ENCODE measurements at places on chromosomes 13 and 19.
A peak's percentile ranks its signal among the peaks of the same experiment; 100 is the strongest.

- DNase-seq = no peak
Observed at GRCh38 chr13:20491926-20492435, 33.7 kb downstream of the CRYL1 start.

GRCh38 chr19:17125728-17126677, 50.4 kb downstream of the MYO9B start:
- DNase-seq = peak; percentile 85

DNA sequence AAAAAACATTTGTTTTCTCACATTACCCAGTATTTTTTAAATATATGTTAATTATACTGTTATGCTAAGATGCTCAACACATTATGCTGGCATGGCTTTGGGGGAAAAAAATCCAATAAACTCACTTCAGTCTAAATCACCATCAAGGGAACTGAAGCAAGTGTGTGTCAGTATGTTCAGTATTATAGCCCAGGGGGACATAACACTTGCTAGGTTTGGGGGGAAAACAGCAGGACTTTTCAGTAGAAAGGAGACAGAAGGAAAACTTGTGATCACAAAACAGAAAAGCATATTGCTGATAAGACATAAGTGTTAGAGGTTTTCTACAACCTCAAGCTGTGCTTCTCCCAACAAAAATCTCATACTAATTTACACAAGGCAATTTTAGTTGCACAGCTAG, 1759.9 kb upstream of the PCDH20 start:
- DNase-seq = no peak

- no peak for DNase-seq
Observed at GRCh38 chr13:31011901-31012654, 79.6 kb downstream of the TEX26 start.

DNA sequence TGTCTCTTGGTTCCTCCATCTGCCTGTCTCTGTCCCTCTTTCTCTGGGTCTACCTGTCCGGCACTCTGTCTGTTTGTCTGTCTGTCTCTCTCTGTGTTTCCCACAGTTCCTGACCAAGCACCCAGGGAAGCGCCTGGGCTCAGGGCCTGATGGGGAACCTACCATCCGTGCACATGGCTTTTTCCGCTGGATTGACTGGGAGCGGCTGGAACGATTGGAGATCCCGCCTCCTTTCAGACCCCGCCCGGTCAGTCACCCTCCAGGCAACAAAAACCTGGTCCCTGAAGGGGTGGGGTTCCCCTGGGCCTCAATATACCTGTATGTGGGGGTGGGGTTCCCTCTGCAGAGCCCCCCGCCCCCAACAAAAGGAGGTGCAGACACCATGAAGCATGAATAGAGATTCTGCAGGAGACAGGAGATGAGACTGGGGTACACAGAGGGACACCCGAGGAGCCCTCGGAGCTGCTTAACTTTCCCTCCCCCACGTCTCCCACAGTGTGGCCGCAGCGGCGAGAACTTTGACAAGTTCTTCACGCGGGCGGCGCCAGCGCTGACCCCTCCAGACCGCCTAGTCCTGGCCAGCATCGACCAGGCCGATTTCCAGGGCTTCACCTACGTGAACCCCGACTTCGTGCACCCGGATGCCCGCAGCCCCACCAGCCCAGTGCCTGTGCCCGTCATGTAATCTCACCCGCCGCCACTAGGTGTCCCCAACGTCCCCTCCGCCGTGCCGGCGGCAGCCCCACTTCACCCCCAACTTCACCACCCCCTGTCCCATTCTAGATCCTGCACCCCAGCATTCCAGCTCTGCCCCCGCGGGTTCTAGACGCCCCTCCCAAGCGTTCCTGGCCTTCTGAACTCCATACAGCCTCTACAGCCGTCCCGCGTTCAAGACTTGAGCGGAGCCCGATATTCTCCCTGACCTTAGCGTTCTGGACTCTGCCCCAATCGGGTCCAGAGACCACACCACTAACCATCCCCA, 2.6 kb upstream of the CACNG7 start:
- DNase-seq = peak; percentile 43

- peak; percentile 77 for DNase-seq
Observed at GRCh38 chr19:45645631-45646344, 6.6 kb upstream of the EML2 start.

- peak; percentile 42 for DNase-seq
Observed at GRCh38 chr19:2507109-2507508, 31.2 kb downstream of the GADD45B start.

DNA sequence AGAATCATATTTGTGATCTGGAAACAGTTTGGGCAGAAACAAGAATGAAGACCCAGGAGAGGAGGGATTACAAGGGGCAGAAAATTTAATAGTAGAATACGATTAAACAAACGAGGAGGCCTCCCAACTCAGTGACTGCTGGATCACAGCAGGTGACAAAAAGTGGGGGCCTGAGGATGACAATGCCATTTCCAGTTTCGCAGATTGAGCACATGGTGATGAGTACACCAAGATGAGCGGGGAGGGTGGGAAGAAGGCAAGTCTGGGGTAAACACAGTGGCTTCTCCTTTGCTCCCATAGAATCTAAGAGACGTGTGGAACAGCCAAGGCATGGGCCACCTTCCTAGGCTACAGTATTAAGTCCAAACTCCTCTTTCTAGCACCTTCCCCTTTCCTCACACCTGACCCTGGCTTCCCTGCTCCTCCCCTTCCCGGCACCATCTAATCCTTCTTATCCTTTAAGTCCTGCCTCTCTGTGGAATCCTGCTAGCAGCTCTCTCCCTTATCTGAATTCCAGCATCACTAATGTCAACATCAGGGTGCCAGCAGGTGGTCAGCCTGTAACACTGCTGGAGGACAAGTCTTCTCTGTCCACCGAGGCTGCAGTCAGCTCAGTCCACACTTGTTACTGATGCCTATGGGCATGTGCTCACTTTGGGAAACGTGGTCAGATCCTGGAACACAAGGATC, 13.5 kb downstream of the ATP7B start:
- no peak for DNase-seq

DNA sequence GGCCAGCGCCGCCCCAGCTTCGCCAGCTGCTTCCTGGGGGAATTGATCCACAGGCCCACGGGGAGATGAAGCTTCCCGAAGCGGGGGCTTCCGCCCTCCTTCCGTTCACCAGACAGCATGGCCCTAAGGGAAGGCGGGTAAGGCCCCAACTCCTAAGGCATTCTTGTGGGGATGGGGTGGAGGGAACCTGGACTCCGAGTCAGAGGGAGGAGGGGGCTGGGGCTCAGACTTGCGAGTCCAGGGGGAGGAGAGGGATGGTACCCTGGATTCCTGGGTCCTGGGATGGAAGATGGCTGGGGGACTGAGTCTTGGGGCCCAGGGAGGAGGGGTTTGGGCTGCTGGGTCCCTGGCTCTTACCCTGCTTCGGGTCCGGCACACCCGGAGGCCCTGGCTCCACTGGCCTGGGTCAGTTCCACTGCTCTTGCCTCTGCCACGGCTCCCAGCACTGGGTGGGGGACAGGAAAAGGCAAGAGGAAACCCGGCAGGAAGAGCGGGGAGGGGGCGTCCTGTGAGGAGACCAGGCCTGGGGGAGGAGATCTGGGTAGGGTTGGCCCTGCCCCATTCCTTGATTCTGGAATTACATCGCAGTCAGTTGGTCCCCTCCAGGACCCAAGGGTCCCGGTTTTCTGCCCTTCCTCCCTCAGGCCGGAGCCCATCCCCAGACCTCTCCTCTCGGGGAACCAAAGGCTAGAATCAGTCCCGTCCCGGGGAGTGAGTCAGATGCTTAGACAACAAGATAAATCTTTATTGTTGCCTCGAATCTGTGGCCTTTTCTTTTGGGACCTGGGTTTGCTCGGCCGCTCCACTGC, at the start of gene RASIP1:
TSS of gene RASIP1 (minus strand) at position 447 of the 809 bp plus-strand sequence. CDS start at position 119, 328 bp downstream.
- DNase-seq = no peak

DNA sequence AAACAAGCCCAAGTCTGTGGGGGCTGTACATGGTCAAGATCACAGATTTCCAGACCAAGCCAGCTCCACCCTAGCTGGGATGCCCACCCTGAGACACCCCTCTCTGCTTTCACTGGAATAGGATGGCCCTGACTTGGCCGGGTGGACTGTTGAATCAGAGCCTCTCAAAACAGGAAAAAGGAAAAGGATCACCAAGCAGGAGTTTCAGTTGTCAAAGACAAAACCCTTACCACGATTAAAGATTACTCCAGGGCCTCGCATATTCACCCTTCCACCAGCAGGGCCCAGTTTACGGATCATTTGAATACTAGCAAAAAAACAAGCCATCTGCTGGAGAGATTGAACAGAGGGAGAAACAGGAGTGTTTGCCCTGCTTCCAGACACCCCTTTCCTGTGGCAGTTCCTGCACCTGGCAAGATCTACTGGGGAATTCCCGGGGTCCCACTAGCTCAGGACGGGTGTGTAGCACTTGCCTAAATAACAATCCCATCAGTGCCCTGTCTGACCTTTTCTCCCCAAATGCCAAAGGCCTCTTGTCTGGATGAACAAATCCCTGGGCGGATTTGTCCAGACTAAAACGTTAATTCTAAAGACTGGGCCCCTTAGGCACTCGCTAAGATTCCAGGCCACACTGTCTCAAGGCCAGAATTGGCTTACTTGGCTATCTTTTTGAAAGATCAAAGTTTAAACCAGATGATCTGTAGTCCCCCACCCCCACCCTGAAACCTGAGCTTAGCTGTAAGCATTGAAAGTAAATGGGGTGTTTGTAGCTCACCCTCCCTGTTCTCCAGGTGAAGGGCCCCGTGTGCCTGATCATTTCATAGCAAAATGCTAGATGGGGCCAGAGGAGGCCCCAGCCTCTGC, 38.4 kb downstream of the ACTN4 start:
- no peak for DNase-seq

GRCh38 chr19:18649371-18650020, 12.7 kb downstream of the KLHL26 start:
- no peak for DNase-seq

DNA sequence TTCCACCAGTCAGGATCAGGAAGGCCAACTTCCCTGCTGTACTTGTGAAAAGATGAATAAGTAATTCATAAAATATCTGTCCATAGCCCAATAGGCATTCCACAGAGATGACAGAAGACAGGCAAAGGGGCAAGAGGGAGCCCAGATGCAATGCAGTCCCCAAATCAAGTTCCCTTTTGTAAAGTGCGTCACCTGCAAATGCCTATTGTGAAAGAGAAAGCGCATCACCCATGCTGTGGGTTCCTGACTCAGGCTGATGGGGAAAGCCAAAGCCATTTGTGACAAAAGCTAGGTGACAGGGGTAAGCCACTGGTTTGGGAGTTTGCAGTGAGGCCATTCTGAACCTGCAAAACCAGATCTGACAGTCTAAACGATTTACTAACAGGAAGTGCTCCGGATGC, 157.5 kb upstream of the ZNF536 start:
- no peak for DNase-seq

DNA sequence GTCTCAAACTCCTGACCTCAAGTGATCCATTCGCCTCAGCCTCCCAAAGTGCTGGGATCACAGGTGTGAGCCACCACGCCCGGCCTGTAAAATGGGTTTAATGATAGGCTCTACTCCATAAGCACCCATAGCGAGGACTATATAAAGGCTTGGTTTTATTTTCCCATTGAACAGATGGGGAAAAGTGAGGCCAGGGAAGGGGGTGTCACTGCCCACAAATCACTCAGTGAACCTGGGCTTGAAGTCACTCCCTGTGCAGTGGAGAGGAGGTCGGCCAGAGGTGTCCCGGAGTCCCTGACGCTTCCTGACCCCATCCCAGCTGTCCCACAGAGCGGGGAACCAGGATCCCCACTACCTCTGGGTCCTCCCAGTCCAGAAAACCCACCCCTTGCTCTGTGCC, 14.9 kb downstream of the TLE2 start:
- no peak for DNase-seq

- DNase-seq = no peak
Observed at GRCh38 chr13:61413572-61414535, 1.8 kb downstream of the PCDH20 start.

- DNase-seq = no peak
Observed at GRCh38 chr19:1621021-1621420, 15.8 kb upstream of the UQCR11 start.

DNA sequence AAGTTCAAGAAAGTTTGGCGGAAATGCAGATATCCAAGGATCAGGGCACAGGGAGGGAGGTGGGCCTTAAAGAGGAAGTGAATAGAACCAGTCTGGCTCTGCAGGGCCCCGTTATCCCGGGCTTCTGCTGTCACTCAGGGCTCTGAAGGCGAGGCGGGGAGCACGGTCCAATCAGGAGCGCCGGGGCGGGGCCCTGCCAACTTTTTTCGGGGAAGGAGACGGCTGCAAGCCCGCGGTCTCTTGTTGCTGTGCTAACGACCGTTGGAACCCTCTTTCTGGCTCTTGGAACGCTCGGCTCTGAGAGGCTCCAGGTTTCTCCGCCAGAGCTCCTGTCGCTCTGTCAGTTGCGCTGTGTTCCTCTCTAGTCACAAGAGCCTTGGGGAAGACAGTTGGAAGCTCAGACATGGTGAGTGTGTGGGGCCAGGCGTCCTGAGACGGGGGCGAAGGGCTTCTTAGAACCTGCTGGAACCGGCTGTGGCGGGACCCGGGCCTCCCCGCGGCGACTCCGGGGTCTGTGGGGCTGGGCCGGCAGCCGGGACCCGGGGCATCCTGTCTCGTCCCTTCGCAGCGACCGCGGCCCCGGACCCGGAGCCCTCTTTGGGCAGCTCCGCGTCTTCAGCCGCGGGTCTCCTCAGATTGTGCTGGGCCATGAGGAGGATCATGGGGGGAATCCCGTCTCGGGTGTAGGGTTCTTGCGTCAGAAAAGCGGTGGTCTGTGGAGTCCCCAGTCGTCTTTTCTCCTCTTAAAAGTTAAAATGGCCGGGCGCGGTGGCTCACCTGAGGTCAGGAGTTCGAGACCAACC, 27.7 kb downstream of the ZNF844 start:
- peak; percentile 17 for DNase-seq

DNA sequence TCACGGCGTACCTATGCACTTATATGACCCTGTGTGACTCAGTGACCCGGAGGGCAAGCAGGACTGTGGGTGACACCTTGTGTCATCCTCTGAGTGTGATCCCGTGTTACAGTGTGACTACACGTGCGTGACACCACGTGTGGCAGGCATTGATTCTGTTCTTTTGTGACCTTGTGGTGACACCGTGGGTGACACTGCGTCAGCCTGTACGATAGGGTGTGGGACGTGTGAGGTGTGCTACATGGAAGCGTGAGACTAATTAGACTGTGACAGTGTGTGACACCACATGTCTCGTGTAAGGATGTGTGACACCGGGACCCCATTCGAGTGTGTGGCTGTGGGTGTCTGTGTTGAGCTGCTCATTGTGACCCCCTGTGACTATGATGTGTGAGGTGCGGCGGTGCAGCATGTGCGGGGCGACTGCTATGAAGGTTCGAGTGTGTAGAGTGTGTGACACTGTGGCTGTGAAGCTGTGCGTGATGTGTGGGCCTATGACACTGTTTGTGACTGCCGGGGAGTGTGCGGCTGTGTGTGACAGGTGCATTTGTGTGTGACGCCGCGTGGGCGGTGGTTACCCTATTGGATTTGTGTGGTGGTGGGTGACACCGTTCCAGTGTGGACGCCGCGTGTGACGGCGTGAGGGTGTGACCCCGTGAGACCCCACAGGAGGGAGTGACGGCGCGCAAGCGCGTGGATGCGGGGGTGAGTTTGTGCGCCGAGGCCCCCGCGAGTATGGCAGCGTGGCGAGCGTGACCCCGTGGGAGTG, 399 bp upstream of the SPTBN4 start:
- no peak for DNase-seq
